Naive thymus-derived CD4-positive, alpha-beta T cell (primary cell): ENCODE measurements at places on chromosomes 7 and 10.

DNA sequence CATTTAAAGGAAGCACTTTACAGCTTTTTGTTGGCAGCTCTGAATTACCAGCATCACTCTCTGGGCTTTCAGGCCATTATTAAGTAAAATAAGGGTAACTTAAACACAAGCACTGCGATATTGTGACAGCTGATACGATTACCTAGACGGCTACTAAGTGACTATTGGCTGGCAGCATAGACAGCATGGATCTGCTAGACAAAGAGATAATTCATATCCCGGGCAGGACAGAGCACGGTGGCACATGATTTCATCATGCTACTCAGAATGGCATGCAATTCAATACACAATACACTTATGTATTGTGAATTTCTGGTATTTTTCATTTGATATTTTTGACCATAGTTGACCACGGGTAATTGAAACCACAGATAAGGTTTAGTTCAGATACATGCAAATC lies 522.0 kb upstream of the LRRN3 start:
- no peak for DNase-seq

GRCh38 chr7:1302936-1303335 lies 70.3 kb downstream of the UNCX start:
- DNase-seq = no peak

DNA sequence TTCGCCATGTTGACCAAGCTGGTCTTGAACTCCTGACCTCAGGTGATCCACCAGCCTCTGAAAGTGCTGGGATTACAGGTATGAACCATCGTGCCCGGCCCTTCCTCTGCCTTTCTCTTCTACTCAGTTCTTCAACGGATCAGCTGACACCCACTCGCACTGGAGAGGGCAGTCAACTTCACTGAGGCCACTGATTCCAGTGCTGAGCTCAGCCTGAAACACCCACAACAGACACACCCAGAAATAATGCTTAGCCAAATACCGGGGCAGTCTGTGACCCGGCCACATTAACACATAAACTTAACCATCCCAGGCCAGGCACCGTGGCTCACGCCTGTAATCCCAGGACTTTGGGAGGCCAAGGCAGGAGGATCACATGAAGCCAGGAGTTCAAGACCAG lies 119.3 kb upstream of the CHST15 start:
- DNase-seq = no peak

GRCh38 chr10:89921403-89921802 lies 220.0 kb downstream of the KIF20B start:
- DNase-seq = no peak

- no peak for DNase-seq
Measured at GRCh38 chr10:52170776-52171175, 143.3 kb upstream of the DKK1 start.
